Islet precursor cell (in vitro differentiated cells): ENCODE measurements at places on chromosomes 12 and 14.

GRCh38 chr12:10717410-10717809, 5.7 kb downstream of the YBX3 start:
- DNase-seq = peak; percentile 82

- DNase-seq = peak; percentile 71
Observed at GRCh38 chr12:42021469-42021868, 123.2 kb downstream of the GXYLT1 start.

GRCh38 chr14:55127460-55127951, 1.5 kb upstream of the LGALS3 start:
- DNase-seq = no peak

GRCh38 chr14:95231966-95232633, 74.8 kb upstream of the DICER1 start:
- DNase-seq = no peak

DNA sequence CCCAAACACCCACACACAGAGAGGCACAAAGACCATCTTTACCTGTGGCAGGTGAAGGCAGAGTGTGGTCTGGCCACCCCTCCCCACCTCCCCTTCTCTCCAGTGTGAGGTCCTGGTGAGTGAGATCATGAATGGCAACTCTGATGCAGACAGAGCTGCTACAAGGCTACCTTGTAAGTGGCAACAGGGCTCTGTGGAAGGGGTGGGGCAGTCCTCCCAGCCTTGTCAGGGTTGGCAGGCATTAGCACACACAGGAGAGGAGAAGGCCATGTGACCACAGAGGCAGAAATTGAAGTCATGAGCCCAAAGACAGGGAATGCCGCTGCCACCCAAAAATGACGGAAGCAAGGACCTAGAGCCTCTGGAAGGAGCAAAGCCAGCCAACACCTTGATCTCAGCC, 30.7 kb downstream of the VWF start:
- DNase-seq = peak; percentile 73

DNA sequence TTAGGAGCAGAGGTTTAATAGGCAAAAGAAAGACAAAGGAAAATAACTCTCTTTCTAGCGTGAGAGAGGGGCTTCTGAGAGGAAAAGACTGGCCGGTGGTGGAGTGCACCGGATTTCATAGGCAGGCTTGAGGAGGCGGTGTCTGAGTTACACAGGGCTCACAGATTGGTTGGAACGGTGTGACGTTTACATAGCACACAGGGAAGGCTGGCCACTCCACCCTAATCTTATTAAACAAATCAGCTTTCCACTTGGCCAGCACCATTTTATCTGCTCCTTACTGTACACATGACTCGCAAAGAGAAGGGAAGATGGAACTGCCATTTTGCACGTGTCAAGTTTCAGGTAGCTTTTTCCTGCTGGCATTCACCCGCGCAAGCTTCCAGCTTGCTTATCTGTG, 587.7 kb downstream of the RPL10L start:
- DNase-seq = no peak

- peak; percentile 97 for DNase-seq
Observed at GRCh38 chr12:92899386-92900001, 29.6 kb downstream of the EEA1 start.

DNA sequence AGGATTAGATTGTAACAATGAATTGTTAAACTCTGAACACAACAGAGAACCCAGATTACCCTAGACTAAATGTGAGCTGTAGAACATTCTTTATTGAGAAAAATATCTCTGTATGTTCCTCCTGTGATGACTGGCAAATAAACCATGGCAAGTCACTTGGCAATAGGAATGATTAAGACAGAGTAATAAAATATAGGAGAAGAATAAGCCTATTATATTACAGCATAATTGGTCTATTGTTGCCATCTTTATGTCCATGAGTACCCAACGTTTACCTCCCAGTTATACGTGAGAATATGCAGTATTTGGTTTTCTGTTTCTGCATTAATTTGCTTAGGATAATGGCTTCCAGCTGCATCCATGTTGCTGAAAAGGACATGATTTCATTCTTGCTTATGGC, 211.2 kb upstream of the AVPR1A start:
- no peak for DNase-seq

DNA sequence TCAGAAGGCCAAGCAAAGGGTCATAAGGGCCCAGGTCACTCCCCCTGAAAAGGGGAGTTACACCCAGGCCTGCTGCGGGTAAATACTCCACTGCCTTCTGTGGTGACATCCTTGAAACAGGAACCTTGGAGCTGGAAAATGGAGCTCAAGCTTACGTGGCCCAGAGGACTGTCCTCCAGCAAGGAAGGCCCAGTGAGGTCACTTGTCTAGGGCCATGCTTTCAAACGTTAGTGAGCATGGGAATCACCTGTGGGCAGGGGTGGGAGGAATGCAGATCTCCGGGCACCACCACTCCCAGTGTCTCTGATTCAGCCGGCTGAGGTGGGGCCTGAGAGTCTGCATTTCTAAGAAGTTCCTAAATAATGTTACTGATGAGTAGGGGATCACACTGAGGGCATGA, 140.5 kb upstream of the CCND2 start:
- peak; percentile 45 for DNase-seq

GRCh38 chr12:113075137-113075683, 18.7 kb downstream of the DTX1 start:
- no peak for DNase-seq

GRCh38 chr14:28761438-28762291, 4.9 kb upstream of the FOXG1 start:
- DNase-seq = no peak

DNA sequence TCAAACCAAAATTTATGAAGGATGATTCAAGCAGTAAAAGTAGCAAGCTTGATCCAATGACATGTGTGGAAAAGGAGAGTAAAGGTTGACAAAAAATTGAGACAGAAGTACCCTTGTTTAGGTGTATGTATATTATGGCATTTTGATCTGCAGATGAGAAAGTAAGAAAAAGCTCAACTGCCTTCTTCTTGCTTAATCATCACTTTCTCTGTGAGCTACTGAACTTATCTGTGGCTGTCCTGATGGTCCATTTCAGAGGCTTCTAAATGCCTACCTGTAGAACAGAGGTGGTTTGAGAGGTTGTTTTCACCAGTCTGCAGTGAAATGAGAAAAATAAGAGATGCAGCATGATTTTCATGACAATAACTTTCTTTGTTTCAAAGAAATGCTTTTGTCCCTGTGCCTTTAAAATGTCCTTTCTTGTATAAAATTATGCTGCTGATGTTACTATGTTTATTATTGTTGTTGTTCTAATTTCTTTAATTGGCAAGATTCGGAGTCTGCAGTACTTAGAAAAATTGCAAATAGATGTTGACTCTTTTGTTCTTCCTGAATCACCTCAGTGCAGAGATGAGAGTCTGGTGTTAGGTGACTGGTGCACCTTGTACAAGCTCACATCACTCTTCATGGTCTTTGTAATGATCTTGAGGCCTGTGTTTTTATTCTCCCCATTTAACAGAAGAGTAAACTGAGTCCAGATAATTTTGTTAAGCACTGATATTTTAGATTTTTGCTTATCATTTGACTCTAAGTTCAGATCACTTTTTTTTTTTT, 821.9 kb downstream of the VRK1 start:
- DNase-seq = no peak

DNA sequence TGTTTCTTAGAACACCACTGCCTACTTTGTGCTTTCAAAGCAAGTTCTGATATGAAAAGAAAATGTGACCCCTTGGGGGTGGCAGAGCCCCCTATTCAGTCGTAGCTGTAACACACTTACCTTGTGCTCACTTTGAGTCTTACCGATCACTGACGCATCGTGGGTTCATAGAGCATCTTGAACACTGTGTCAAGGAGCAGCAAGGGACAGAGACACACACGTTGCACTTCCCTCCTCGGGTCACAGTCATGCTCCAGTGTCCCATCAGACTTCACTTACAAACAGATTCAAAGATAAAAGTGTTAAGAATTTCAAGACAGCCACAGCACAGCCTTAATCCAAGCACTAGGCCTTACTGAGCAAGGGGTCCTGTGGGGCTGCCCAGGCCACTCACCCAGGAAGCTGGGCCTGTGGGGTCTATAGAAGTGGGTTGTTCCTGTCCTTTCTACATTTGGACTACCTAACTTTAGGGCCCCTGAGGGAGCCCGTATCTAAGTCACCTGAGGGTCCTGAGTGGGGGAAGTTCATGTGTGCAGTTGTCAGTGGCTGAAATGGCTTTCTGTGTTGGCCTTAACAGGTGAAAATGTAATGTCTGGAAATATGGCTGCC, 75.4 kb upstream of the BDKRB2 start:
- no peak for DNase-seq

- DNase-seq = peak; percentile 97
Observed at GRCh38 chr14:53217316-53217994, 64.3 kb upstream of the DDHD1 start.

GRCh38 chr12:96007729-96008128, 11.6 kb upstream of the HAL start:
- no peak for DNase-seq

DNA sequence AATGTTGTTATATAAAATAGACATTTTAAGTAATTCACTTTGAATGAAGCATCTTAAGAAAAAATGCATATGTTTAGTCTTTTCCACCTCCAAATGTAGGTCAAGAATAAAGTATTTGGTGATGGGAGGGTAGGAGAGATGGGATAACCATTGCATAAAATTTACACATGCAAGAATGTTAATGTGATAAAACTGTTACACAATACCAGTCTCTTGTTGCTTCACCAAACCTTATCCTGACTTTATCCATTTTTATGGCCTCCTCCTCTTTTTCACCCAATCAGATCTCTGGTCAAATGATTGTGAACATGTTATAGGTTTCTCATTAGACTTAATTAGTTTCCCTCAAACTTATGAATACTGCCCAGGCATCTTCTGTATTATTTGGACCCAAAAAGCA, 994.5 kb upstream of the FLRT2 start:
- no peak for DNase-seq

DNA sequence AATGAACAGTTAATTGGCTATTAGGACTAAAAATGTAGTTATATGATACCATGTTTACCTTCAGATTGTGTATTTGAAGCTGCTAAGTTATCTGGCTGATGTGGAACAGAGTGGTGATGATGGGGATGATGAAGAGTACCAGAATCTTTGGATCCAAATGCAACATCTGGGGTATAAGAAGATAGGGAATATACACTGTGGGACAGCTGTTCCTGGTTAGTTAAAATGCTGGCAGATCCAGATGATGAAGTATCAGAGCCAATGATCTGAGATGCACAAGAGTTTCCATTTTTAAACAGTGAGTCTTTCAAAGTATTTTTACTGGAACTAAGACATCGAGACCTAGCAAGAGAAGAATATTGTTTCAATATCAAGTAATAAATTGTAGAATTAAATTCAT, 31.6 kb downstream of the SENP1 start:
- DNase-seq = no peak

DNA sequence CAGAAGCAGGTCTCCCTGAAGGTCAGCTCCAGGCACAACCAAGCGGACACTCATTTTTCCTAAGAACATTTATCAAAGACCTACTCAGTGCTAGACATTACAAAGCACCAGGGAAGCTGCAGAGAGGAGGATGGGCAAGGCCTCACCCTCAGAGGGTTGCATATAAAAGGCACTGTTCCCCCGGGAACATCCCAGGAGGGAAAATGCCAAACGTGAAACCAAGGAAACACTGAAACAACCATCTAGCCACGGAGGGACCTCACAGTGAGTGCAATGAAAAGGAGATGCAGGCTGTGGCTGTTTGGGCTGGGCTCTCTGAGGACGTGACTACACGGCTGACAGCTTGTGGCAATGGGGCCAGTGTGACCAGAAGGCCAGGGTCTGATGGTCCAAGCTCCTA, 117.4 kb upstream of the VASH1 start:
- DNase-seq = no peak

GRCh38 chr12:56487448-56488040, 417 bp downstream of the GLS2 start:
- peak; percentile 80 for DNase-seq

DNA sequence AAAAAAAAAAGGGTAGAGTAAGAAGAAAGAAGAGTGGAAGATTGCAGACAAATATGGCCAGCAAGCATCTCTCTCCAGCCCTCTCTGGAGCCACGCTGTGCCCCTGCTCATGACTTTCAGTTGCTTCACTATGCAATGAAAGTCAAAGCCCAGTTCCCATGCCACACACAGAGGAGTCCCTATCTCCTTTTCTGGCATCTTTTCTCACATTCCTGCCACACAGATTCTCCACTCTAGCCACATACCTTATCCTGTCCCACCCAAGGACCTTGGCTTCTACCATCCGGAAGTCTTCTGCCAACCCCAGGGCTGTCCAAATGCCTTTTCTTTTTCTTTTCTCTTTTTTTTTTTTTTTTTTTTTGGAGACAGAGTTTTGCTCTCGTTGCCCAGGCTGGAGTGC, 39.3 kb upstream of the CAPRIN2 start:
- DNase-seq = no peak

GRCh38 chr14:32761381-32761968, 177.2 kb upstream of the NPAS3 start:
- no peak for DNase-seq

- no peak for DNase-seq
Observed at GRCh38 chr12:132775502-132776229, 14.0 kb upstream of the ANKLE2 start.

DNA sequence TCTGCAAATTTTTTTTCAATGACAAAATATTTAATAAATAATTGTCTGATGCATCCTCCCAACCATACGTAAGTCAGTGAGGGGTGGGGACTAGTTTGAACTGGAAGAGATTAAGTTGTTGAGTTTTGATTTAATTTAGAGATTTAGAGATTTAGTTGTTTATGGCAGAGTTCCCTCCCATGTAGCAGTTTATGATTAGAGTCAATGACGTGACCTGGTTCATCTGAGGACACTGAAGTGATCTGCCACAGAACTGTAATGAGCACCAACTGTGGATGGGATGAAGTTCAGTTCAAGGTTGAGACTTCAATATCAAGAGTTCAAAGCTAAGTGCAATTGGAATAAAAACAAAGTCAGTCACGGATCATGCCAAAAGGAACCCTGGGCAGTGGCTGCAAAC, 609.3 kb downstream of the NOVA1 start:
- no peak for DNase-seq

GRCh38 chr14:64294672-64295413, 672 bp upstream of the ESR2 start:
- DNase-seq = peak; percentile 77

DNA sequence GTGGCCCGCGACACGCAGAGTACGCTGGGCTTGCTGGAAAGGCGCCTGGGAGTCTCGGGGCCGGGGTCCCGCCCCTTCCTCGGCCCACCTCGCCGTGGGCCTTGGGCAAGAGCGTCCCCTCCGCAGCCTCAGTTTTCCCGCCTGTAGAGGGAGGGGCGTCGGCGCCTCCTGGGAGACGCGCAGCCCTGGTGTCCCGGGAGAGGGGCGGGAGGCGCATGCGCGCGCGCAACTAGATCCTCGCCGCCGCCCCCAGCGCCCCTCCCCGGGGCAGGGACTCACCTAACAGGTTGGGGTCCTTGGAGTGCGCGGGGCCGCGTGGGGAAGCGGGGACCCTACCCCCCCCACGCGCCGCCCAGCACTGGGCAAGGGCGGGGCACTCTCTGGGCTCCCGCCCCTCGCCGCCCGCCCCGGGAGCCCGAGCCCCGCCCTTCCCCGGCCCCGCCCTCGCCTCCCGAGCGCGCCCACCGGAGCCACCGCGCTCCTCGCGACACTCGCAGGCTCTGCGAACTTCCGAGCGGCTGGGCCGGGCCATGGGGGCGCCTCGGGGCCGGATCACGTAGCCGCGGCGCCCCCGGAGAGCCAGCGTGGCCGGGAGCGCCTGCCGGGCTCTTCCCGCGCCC, at the start of gene KIF26A:
Gene KIF26A (plus strand): TSS at position 490 of the 620 bp plus-strand sequence. CDS start 136 bp downstream, outside the sequence.
- peak; percentile 86 for DNase-seq
